ACHN (cell line): ENCODE measurements at places on chromosomes 3 and 15.

- DNase-seq: no peak
These were observed 113.2 kb upstream of the MYO5C start for GRCh38 chr15:52408823-52409222.

DNA sequence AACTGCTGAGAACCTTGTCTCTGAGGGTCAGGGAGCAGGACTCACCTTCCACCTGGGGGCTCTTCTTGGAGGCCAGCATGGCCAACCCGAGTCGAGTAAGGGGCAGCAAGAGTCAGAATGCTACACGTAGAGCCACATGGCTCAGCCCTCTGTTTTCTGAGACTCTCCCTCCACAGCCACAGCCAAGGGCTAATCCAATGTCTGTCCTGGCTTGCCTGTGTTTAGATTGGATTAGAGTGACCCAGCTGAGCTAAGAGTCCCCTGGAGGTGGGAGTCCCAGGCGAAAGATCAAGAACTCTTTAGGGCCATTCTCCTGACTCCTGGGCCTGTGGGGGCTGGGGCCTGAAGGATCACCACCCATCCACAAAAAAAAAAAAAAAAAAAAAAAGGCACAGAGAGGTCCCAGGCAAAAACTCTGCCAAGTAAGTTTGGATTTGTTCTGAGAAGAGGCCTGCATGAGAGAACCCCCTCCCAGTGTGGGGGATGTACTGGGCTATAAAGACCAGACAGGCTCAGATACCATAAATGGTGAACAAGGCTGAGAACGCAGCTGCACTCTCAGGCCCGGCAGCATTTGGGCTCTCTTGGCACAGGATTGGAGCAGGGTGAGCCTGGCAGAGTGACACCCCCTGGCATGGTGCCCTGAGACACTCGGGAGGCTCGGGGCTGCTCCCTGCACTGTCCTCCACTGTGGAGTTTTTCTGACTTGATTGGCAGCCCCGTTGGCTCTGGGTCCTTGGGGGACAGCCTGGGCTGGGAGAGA is 88.0 kb upstream of the OSBPL11 start:
- no peak for DNase-seq

GRCh38 chr3:67706934-67707333 is 52.5 kb upstream of the SUCLG2 start:
- DNase-seq: no peak

DNA sequence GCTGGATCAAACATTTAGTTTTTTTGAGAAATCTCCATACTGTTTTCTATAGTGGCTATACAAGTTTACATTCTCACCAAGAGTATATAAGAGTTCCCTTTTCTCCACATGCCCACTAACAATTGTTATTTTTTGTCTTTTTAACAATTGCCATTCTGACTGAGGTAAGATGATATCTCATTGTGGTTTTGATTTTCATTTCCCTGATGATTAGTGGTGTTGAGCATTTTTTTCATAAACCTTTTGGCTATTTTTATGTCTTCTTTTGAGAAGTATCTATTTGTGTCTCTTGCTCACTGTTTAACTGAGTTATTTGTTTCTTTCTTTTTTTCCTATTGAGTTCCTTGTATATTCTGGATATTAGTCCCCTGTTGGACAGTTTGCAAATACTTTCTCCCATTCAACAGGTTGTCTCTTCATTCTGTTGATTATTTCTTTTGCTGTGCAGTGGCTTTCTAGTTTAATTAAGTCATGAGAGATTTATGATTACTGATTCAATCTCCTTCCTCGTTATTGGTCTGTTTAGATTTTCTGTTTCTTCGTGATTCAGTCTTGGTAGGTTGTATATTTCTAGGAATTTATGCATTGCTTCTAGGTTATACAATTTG is 6.7 kb upstream of the RNF13 start:
- DNase-seq: no peak

GRCh38 chr15:60635507-60636352 is 156.8 kb upstream of the ICE2 start:
- DNase-seq: no peak

DNA sequence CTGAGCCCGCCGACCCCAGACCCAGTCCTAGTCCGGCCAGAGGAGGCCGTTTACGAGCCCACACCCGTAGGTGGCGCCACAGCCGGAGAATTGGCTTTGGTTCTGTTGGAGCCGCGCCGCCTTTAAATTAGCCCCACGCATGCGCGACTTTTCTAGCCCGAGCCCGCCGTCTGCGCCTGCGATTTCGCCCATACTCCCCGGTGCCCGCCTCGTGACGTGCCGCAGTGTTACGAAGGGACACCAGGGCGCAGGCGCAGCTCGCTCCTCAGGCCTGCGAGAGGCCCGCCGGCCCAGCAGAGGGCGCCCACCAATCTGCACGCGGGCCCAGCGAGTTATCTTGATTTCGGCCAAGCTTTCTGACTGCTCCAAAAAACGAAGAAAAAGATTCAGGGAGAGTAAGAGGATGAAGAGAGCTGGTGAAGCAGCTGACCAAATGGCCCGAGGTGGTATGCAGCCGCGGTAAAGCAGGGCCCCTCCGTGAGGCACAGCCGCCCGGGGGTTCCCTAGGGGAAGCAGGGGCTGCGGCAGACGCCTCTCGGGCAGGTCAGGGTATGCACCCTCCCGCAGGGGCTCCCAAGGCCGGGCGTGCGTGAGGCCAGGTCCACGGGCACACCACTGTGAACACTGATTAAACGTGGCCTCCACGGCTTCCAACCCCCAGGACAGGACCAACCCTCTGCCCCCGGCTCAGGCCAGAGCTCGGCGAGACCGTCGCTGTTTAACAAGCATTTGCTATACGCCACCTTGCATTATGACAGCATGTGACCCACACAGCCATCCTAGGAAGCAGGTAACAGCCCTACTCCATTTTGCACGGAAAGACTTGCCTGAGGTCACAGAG is 32.8 kb downstream of the RPN1 start:
- peak; percentile 94 for DNase-seq

DNA sequence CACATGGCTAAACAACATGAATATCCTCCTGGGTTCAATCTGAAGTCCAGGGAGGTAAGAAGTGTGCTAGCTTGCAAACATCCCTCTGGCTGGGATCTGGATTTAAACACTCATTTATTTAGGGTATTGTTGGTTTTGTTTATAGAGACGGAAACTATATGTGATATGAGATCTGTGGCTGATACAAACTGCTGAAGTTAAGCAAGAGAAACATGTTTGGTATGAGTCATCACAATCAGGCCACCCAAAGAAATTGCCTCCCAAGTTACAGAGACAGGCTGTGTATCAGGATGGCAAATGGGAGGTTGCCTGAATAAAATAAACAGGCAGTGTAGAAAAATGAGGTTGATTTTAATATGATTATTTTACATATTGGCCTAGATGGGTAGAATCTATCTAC is 562.1 kb downstream of the IGSF11 start:
- no peak for DNase-seq

DNA sequence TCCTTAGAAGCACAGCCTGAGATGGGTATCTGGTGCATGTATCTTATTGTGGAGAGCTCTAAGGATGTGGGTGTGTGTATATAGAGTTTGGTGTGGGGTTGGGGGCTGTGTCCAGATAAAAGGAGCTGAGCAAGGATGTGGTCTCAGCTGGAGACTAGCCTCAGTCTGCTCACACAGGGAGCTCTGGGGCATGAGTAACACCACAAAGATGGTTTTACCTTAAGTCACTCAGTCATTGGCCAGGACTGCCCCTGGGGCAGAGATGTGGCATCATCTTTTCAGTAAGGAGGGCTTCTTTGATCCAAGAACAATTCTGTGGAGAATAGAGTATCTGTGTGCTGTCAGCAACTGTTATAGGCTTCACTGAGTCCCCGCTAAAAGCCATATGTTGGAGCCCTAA is 163.4 kb upstream of the NUDT16 start:
- DNase-seq: peak; percentile 13

GRCh38 chr3:149801639-149802038 is 9.3 kb upstream of the ANKUB1 start:
- no peak for DNase-seq

GRCh38 chr15:43881944-43882343 is 55.1 kb downstream of the WDR76 start:
- DNase-seq: peak; percentile 12

DNA sequence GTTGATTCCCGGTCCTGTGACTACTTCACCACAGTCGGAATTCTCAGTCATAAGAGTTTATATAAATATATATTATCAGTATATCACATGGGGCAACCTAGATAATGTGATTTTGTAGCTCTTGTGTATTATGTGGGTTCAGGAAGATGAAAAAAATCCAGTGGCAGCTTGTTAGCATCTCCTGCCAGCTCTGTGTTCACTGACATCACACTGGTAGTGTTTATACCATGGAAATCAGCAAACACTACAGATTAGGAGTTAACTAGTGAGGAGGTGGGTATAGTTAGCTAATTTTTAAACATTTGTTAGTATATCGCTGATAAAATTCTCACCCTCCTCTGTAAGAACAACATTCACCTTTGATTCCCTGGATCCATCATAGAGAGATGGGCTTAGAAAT is 44.5 kb upstream of the KCNMB2 start:
- DNase-seq: no peak

GRCh38 chr3:13046569-13047274 is 26.5 kb downstream of the IQSEC1 start:
- DNase-seq: no peak

- no peak for DNase-seq
These were observed 33.1 kb downstream of the RNU5B-1 start for GRCh38 chr15:65337436-65338070.

DNA sequence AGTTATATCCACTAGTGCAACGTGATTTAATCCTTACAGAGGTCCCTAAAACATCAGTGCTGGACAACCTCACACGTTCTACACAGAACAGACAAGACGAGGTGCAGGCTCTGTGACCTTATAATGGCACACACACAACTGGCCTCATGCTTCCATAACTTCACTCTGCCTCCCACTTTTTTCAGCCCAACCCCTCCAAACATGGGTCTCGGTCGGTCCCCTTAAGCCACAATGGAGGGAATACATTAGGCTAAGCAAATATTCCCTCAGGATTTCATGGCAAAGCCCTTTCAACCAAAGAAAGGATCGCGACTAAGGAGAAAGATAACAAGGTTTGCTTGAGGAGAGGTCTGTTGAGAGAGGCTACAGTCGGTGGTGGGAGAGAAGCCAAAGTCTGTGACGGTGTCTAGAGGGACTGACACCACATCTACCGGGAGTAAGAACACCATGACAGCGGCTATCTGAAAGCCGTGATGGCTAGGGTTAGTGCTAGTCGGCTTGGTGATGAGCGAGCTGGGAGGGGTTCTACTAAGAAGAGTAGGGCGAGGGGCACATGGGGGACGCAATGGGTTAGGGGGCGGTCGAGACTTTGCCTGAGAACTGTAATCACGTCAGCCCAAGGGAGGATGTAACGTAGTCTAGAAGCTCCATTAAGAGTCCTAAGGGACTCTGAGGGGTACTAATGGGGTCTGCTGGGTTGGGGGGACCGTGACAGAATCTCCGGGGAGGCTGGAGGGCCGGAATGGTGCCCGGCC is 1.0 kb downstream of the MYO9A start:
- DNase-seq: peak; percentile 33

DNA sequence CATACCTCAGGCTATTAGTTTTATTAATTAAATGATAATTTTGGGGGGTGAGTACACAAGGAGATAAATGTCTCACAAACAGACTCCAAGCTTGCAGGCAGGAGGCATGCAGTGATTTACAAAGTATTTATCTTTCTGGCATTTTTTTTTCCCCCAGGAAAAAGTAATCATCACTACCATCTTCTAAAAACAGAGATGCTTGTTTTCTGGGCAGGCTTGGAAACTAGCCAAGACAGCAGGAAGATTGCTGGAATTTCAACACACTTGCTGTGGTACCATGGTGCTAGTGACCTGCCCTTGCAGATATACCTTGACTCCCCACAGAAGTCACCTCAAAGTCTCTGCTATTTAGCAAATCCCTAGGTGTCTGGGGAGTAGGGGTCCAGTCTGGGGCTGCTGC is 732.8 kb upstream of the CFAP20DC start:
- no peak for DNase-seq

- peak; percentile 69 for DNase-seq
These were observed 227.3 kb downstream of the ITPR1 start for GRCh38 chr3:4720316-4721075.

GRCh38 chr3:27253831-27254230 is 115.4 kb downstream of the NEK10 start:
- DNase-seq: peak; percentile 45

DNA sequence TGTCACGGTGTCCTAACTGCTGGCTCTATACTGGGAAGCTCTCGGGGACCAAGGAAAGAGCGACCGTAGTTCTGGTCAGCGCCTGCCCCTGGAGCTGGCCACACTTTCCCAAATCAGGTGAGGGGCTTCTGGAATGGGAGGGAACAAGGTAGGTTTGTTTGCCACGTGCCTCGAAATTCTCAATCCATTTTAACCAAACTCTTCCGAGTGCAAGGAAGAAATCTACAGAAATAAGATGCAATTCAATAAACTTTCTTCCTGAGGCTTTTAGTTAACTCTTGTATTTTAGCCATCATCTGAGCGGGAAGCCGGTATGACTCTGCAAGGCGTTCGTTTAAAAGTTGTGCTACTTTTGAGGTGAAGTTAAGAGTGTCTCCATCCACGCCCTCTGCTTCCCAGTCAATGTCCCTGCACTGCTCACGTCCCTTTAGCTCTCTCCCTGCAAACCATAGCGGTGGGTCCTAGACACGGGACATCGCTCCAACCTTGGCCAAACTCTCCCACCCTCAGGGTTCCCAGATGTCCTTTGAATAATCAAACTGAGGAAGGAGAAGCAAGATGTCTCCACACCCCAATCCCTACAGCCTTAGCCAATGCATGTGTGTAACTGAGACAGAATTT is 597 bp downstream of the AGTR1 start:
- DNase-seq: no peak

GRCh38 chr3:26381411-26381810 is 241.2 kb upstream of the LRRC3B start:
- no peak for DNase-seq
